Activated CD4-positive, alpha-beta T cell treated with anti-CD3 and anti-CD28 coated beads, Interleukin-2, amount 50 U/mL, for 4 hours (primary cell): ENCODE measurements at places on chromosomes 2 and 18.

- DNase-seq = no peak
These were observed 392.2 kb downstream of the ARHGAP15 start for GRCh38 chr2:143521396-143521795.

DNA sequence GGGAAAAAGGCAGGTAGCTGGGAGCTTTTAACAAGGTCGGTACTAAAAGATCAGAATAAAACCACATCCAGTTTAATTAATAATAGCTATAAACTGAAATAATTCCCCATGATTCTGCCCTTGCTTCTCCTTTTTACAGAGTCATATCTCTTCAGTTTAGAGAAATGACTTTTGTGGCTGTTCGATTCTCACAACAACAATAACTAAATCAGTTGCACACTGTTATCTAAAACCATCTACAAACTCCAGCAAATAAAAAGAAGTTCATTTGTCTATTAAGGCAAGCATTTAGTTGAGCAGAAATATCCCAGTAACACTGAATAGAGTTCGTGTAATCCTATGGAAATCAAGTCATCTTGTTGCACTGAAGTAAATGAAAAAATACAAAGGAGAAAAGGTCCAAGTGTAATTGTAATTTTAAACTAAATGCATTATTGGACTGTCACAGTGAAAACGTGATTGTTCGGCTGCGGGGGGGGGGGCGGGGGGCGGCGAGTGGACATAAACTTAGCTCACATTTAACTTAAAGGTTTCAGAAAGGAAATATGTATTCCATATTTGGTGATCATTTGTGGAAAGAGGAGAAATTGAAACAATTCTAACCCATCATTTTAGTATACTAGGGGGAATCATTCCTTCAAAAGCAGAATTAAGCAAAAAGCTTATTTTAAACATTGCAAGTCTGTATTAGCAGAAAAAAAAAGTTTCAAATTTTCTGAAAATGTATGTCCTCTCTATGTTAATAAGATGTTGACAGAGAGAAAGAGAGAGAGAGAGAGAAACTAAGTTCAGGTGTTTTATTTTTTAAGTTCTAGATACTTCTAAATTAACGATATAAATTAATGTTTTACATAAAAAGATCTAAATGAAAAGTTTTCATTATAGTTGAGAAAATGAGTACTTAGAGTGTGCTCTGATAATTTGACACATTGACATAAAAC is 144.5 kb downstream of the MEIS1 start:
- DNase-seq = no peak

DNA sequence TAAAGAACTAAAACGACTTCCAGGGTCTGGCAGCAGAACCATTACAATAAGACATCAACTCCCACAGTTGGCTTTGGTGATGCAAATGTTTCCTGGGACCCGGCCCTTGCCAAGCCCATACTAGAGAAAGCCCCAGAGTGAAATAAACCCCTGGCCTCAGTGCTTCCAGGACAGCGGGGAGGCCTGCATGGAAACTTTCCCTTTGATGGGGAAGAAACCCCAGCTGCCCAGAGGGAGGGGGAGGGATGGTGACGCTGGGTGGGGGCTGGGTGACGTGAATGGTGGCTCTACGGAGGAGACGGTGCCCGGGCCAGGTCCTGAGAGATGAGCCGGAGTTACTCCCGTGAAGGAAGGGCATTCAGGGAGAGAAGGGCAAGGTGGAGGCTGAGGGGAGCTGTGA is 27.5 kb downstream of the INHBB start:
- no peak for DNase-seq

- DNase-seq = peak; percentile 93
These were observed 15.8 kb upstream of the ZAP70 start for GRCh38 chr2:97697252-97698235.

- no peak for DNase-seq
These were observed 306.9 kb downstream of the PDE11A start for GRCh38 chr2:177765698-177766097.
